A172 (cell line): ENCODE measurements at places on chromosomes 3 and 15. TPM values are rescaled to one million over a fixed set of nuclear protein-coding genes. Genes with fewer than 3 reads are reported as not detected.

RPS27L gene
- 111 and 135 TPM in 2 replicates for total RNA-seq

ZSCAN2 gene
- 13.2 and 17.5 TPM in 2 replicates for total RNA-seq

RPP25 gene
- total RNA-seq = 1.1 and 1.5 TPM in 2 replicates

SPINK8 gene
- not detected in 2 replicates for total RNA-seq

FEZF2 gene
- total RNA-seq = not detected in 2 replicates

IL20RB gene
- 0.72 and 1.1 TPM in 2 replicates for total RNA-seq

GREM1 gene
- total RNA-seq = not detected in 2 replicates
